GM04503 (cell line): ENCODE measurements at places on chromosomes 12 and 14.

- no peak for DNase-seq
These were observed 71.0 kb upstream of the FBXO21 start for GRCh38 chr12:117261247-117261646.

DNA sequence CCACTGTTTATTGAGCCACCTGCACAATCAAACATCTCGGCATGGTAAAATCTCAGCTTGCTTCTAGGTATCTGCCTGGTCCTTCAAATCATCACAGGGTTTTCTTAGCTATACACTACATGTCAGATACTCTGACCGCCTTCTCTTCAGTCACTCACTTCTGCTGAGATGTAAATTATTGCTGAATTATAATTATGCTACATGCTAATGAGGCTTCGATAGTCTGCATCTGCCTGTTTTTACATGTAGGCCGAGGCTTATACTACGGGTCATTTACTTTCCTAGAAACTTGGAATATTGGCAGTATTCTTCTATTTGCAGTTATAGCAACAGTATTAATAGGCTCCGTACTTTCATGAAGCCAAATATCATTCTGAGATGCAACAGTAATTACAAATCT is 77.6 kb downstream of the SINHCAF start:
- DNase-seq = no peak

DNA sequence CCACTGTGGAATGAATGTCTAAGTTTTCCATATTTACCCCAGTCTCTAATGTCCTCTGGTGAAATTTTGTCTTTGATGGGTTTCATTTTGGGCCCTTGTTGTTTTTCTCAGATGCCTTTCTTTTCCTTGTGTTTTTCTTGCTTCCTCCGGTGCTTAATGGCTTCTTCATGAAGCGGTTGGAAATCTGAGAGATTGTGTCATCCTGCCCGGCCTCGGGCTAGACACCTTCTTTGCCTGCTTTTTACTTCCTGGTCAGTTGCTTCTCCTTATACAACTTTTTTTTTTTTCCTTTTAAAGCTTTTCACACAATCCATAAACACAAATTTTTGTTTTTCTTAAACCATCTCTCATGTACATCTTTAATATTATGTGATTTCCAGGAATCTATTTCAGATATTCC is 7.1 kb downstream of the ETV6 start:
- DNase-seq = no peak

GRCh38 chr14:65164068-65164824 is 61.9 kb upstream of the MAX start:
- no peak for DNase-seq

- DNase-seq = no peak
These were observed 678 bp downstream of the RPS6KA5 start for GRCh38 chr14:91059576-91060350.

DNA sequence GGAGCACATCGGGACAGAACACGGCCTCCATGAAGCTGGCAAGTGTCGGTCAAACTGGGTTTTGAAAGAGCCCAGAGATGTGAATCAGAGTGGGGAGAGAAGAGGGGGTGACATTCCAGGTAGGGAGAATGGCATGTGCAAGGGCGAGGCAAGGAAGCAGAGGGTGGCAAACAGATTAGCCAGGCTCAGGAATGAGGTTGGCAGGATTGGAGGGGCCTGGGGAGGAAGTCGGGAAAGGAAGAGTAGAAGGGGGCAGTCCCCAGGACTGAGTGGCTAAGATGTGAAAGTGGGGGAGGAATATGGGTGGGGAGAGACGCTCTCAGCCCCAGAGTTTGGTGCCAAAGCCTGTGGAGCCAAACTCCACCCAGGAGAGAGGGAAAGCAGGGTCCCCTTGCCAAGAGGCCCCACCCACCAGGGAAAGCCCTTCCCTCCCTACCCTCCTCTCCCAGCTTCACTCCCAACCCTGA is 5.5 kb upstream of the HDAC7 start:
- no peak for DNase-seq

- DNase-seq = no peak
These were observed 10.9 kb downstream of the BCL7A start for GRCh38 chr12:122032580-122032979.

DNA sequence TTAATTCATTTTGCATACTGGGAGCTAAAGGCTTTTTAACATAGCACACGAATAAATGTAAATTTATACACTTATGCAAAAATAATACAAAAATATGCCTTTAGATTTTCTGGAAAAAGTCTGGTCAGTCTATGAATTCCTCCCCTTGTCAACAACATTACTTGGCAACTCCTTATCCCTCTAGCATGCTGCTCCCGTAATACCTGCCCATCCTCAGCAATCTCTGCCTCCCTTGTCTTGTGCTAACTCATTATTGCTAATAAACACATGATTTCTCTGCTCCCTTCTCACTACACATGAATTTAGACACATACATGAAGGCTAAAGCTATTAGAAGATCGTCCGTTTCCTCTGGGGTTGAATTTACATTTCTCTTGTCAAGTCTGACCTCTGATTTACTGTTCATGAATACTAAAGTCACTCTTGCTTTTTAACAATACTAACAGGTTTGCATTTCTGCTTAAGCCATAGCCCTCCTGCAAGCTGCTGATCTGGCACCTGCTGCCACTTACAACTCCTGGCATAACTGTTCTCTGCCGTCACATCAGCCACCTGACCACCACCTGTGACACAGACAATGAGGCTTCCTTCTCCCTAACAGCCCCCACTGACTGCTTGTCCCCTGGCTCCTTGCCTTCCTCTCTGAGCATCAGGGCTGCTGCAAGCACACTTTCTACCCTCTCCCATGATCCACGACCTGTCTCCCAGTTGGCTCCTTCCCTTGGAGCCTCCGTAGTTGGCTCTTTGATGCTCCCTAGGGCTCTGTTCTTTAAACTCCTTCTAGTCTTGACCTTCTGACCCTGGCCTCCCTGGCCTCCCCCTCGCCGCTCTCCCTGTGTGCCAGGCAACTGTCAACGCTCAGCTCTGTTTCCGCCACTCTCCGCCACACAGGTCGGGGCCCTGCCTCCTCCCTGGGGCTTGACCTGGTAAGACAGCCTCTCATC is 177.6 kb downstream of the CALM1 start:
- DNase-seq = no peak

GRCh38 chr12:114783089-114783618 is 99.2 kb upstream of the TBX3 start:
- DNase-seq = no peak

DNA sequence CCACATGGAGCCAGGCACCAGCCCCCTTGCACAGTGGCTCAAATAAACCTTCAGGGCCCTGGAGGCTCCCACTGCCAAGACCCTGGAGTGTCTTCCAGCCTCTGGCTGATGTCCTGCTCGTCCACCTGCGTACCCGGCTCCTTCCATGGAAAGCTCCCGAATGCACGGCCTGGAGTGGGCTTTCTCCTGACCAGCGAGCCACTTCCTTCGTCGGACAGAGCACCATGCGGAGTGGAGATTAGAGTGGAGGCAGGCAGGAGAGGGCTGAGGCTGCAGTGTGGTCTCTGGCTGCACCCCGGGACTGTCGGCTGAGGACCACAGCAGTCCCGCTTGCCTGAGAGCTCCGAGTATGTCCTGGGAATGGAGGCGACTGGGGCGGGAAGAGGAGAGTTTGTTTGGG is 93.7 kb upstream of the SFSWAP start:
- DNase-seq = no peak

DNA sequence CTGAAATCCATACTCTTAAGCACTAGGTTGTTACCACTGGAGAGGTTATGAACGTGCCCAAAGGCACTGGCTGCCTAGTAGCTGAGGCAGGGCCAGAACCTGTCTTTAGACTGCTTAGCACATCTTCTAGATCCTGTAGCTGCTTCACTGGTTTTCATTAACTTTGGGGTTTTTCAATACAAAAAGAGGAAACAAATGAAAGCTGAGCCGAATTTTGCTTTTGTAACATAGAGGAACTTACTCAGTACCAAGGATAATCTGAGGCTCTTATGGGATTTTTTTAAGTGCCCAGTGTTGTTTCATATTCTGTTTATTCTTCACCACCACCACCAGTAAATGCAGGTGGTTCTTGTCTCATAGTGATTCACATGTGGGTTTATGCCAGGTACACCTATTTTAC is 396.1 kb downstream of the RAD51B start:
- no peak for DNase-seq

GRCh38 chr12:119397540-119397939 is 63.0 kb downstream of the CCDC60 start:
- DNase-seq = no peak

GRCh38 chr14:53875324-53875897 is 81.2 kb downstream of the BMP4 start:
- no peak for DNase-seq

DNA sequence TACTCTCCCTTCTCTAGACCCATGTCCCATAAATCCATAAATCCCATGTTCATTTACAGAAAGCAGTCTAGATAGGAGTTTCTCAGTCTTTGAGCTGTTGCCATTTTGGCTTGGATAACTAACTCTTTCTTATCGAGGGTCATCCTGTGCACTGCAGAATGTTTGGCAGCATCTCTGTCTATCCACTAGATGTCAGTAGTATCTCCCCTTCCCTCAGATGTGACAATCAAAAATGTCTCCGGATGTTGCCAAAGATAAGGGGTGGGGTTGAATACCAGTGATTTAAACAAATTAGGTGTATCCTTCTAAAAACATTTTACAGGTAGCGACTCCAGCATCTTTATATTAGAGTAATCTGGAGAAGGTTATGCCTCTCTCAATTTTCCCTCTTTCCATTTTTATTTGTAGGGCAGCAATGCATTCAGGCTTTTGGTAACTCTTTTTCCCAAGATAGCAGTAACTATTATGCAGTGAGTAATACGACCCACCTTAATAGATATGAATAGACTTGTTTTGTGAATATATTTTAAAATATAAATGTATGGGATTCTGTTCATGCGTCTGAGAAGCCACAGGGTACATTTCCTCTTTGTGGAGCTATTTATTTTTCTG is 100.7 kb downstream of the LRRK2 start:
- DNase-seq = no peak

- no peak for DNase-seq
These were observed 7.8 kb upstream of the PLEKHG3 start for GRCh38 chr14:64696355-64696857.

GRCh38 chr12:14681190-14681589 is 15.2 kb downstream of the GUCY2C start:
- DNase-seq = no peak

GRCh38 chr14:31881531-31882310 is 195.4 kb upstream of the ARHGAP5 start:
- no peak for DNase-seq

- no peak for DNase-seq
These were observed 3.9 kb downstream of the CD163 start for GRCh38 chr12:7499636-7500035.

GRCh38 chr12:27243006-27243405 is 1.1 kb upstream of the STK38L start:
- DNase-seq = no peak

DNA sequence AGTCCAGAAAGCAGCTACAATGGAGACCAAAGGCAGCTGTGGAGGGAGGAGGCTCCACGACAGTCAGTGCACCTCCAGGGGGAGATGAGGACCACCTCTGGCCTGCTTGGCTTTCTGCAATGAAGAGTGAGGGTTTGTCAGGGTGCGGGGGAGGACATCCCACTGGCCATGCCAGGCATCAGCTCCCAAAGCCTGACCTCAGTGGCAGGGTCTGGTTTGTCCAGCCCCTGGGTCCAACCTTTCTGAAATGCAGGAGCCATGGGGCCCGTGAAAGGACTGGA is 35.2 kb downstream of the SLC6A12 start:
- DNase-seq = no peak

DNA sequence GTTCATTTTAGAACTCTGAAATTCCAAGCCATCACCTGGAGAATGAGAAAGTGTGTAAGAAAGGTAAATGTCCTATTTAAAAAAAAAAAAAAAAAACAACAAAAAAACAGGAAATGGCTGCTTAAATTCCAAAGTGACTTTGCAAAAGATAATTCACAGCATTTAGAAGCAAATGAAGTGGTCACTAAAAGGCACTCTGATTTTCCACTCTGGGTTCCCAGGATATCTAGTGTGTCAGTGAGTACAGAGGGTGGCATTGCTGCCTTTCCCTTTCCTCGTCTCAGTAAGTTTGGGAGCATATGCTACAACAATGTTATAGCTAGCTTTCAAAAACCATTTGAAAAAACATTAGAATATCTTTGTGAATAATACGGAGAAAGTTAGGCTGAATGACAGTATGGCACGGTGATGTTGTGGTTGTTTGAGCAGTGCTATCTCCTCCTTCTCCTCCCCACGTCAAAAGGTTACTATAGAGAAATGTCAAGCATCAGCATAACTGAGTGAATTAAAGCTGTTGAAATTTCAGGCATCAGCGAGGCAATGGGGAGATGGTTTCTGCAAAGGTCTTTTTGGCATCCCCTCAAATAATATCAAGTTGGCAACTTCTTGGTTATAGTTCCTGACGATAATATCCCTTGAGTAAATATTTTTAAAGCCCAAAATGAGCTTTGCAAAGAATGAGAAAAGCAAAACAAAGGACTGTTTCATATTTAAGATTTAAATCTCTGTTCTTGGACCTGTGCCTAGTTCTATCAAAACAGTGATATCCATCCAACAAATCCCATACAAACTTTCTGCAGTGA is 164.5 kb upstream of the E2F7 start:
- DNase-seq = no peak

- DNase-seq = no peak
These were observed 344.4 kb upstream of the CCDC196 start for GRCh38 chr14:66141733-66142132.

- no peak for DNase-seq
These were observed 5.5 kb downstream of the ERP29 start for GRCh38 chr12:112018571-112019237.

- DNase-seq = no peak
These were observed 167.9 kb downstream of the PHETA1 start for GRCh38 chr12:111201036-111201435.

GRCh38 chr14:60845523-60845922 is 111.0 kb downstream of the MNAT1 start:
- DNase-seq = no peak

DNA sequence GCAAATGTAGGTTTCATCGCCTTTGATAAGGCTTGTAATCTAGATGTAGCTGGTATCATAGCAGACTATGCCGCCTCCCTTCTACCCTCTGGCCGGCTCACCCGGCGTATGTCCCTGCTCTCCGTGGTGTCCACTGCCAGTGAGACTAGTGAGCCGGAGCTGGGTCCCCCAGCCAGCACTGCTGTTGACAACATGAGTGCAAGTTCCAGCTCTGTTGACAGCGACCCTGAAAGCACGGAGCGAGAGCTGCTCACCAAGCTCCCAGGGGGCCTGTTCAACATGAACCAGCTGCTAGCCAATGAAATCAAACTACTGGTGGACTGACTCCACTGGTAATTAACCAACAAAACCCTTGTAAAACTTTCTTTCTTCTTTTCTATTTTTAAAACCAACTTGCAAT is 49.0 kb upstream of the A2ML1 start:
- no peak for DNase-seq
